ENCODE measurements at places on chromosomes 1 and 21.

- DNase-seq = no peak
These were observed 4.1 kb downstream of the PABPC4 start for GRCh38 chr1:39572379-39573096.

- DNase-seq = no peak
These were observed 33.6 kb downstream of the HENMT1 start for GRCh38 chr1:108627256-108627655.

DNA sequence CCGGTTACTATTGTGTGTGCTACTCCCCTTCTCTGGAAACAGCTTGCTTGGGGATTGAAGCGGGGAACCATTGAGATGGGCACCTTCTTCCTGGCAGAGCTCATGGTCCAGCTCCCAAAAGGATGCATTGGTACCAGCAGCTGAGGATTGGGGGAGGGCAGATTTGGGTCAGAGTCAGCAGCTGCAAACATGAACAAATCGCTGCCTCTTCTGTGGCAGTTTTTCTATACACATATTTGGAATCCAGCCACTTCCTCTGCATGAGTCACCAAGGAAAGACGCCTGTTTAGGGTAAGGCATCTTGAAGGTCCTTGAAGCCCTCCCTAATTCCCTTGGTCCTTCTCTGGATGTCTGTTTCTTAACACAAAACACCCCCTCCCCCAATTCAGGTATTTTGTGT, 104.7 kb downstream of the DAB1 start:
- DNase-seq = no peak

DNA sequence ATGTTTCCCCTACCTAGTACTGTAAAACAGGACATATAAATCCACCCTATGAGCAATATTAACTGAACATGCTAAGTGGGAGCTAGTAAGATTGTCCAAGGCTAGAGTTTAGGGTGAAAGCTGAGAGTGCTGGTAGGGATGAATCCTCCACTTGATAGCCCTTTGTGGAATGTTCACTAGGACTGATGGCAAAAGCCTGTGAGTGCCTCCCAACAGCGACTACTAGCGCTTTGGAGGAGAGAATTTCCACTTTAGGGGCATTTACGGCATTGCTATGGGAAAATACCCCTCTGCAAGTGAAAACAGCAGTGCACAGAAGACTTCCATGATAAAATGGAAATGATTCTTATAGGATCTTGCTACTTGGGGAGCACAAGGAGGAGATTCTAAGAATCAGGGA, 35.9 kb downstream of the CFHR5 start:
- no peak for DNase-seq

DNA sequence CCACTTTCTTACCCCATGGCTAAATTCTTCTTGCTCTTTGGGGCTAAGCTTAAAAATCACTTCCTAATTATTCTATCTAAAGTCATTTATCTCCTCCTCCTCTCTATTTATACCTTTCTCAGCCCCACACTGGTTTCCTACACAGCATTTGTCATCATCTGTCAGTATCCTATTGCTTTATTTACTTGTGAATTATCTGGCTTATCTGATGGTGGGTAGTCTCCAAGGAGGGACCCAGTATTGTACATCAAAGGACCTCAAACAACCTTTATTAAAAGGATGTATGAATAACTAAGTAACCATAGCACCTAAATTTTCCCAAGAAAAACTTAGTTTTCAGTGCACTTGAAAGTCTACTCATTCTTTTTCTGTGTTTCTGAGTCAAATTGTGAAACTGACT, 332.7 kb upstream of the SNX7 start:
- no peak for DNase-seq

- DNase-seq = no peak
These were observed 77.3 kb downstream of the OLFML2B start for GRCh38 chr1:161946071-161946987.

DNA sequence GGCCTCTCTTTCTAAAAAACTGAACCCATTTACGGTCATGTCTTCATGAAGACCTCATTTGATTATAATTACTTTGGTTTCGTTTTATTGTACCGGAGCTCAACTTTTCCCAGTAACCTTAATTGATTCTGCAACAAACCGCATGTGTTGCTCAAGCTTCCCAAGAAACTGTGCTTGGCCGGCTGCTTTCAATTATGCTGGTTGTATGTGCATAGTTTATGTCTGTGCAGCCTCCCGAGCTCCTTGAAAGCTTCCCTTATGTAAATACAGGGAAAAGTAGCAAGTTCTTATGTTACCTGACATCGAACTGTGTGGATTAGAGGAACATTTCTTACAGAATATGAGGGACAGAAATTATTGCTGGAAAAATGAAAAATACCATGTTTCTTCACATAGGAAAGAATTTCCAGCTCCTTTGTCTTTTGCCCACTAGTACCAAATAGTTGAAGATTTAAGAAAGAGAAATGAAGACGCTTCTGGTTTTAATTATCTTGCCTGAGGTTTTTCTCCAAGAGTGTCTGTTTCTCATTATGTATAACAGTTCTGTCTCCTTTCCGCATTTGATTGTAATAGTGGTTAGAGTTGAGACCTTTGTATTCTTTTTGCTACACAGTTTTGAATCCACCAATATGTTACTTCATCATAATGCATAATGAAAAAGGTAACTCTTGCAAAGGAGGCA, 2.1 kb downstream of the VCAM1 start:
- DNase-seq = no peak

DNA sequence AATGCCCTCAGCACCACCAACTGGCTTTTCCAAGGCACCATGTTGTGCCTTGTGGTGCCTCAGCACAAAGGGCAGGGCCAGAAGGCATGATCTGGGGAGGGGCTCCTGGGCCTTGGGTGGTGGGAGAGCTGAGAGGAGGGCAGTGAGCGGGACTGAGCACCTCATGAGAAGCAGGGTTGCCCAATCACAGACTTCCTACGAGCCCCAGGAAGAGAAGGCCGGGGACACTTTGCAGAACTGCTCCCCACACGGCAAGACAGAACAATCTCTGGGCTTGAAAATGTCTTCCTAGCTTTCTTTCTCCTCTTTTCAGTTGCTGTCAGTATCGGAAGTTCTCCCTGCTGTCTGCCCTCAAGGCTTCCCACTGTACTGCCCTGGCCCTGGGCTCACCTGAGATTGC, 6.8 kb downstream of the KCNJ10 start:
- no peak for DNase-seq

DNA sequence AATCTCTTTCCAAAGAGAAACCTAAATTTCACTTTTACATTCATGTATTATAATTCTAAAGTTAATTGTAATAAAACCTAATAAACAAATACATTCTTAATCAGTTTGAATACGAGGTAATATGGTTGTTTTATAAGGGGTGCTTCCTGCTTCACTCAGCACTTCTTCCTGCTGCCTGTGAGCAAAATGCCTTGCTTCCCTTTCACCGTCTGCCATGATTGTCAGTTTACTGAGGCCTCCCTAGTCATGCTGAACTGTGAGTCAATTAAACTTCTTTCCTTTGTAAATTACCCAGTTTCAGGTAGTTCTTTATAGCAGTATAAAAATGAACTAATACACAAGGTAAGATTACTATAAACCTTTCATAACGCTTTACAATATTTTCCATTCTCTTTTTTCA, 491.1 kb upstream of the LRRC7 start:
- no peak for DNase-seq

GRCh38 chr21:31140025-31140424, 101.7 kb upstream of the KRTAP19-8 start:
- no peak for DNase-seq

All from germinal center (tissue), 1 donor.